ENCODE measurements at places on chromosomes 11 and 22.

DNA sequence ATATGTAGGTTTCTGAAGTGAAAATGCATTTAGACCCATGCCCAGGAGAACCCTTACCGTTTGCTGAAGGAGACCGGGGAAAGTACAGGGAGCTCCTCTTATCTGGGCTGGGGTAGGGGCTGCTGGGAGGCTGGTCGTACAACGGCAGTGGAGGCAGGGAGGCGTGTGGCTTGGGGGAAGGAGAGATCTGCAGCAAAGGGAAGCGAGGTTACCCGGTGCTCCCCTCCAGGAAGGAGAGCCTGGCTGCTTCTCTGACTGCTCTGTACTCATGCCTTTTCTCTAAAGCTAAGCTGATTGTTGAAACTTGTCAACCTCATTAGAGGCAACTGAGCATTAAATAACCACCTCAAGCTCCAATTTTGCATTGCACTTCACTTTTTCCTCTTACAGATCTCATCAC, 27.2 kb downstream of the ATG16L2 start:
- no peak for DNase-seq

DNA sequence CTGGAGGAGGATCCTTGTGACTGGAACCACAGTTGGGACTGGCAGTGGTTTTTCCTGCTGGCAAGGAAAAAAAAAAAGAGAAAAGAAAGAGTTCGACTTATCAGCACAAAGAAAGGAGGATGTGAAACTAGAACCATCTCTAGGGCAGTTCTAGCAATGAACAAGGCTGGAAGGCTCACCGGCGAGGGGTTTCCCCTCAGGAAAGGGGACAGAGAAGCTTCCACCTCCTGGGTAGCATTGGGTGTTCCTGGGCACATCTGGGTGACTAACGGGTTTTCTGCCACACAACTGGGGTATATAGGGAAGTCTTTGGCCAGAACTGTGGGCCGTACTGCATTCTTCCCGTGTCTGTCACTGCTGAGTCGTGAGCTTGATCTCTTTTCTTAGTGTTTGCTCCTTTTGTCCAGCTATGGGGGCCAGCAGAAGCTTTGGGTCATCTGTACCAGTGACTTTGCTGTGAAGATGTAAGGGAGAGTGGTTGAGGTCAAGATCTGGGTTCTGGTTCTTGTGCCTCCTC, 109.4 kb upstream of the OR4B1 start:
- no peak for DNase-seq

DNA sequence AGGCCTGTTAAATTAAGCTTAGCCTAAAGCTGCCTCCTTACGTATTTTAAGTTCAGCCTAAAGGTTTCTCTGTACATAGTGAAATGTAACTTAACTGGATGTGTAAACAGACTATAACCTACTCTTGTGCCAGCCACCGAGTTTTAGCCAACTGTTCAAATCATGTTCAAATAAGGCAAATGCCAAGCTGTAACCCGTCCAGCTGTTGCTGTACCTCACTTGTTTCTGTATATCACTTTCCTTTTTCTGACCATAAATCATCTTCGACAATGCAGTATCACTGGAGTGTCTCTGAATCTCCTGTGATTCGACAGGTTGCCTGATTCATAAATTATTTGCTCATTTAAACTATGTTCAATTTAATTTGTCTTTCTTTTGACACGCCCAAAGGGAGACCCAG, 4.0 kb upstream of the PLAAT5 start:
- DNase-seq = no peak

DNA sequence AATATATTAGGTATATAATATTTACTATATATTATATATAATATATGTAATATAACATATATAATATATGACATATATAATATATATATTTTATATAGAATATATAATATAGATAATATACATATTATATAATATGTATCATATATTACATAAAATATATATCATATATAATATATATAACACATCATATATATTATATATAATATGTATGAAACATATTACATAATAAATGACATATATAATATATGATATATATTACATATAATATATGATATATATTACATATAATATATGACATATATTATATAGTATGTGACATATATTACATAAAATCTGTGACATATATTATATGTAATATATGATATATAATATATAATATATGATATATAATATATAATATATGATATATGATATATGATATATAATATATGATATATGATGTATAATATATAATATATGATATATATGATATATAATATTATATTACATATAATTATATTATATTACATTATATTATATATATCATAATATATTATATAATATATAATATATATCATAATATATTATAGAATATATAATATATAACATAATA, 119.5 kb upstream of the RIMBP3 start:
- DNase-seq = no peak

DNA sequence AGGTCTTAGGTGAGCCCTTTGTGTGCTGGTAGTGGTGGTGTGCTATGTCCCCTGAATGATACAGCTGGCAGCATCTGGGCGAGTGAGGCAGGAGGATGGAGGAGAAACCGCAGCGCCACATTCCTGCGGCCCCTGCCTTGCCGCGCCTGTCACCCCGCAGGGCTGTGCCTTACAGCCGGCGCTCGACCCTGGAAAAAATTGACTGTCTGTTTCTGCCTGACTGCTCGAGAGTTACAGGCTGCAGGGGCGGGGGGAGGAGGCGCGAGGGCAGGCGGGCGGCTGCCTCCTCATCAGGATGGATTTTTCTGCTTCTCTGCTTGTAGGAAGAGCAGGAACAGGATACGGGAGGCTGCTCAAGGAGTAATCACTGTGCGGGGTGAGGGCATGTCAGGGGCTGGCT, 443.4 kb downstream of the MIAT start:
- DNase-seq = no peak

GRCh38 chr22:17921871-17922821, 102.2 kb downstream of the MICAL3 start:
- no peak for DNase-seq

DNA sequence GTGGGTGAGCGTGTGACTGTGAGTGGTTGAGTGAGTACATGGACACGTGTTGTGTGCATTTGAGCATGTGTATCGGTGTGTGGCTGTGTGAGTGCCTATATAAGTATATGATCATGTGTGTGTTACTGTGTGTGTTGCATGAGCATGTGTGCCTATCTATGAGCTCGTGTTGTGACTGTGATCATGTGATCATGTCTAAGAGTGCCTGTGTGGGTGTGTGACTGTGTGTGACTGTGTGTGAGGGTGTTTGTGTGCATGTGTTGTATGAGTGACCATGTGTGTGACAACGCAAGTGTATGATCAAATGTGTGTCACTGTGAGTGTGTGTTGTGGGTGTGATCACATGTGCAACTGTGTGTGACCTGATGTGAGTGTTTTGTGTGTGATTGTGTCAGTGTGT, 88.8 kb downstream of the UBASH3B start:
- no peak for DNase-seq

- DNase-seq = no peak
These were observed 122.1 kb downstream of the BCR start for GRCh38 chr22:23302171-23303002.

DNA sequence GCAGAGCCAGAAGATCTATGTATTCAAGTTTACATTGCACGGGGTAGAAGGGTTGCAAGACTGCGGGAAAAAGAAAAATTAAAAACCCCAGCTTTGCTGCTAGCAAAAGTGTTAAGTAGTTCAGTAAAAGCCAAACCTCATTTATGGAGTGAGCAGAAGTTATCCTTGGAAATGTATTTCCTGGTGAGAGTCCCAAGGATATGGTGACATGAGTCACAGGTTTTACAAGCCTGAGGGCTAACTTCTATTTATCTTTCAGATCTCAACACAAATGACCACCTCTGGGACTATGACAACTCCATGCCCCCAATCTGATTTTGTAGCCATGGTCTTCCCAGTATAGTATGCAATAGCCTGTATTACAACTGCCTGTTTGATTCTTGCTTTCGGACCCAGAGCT, 26.1 kb downstream of the ABTB2 start:
- DNase-seq = no peak

GRCh38 chr11:65305501-65306268, 9.0 kb upstream of the CDC42EP2 start:
- no peak for DNase-seq

- no peak for DNase-seq
These were observed 47.2 kb downstream of the GALNT18 start for GRCh38 chr11:11574373-11575287.

- no peak for DNase-seq
These were observed 68.0 kb upstream of the ALX4 start for GRCh38 chr11:44377914-44378321.

GRCh38 chr11:132631989-132632388, 900.3 kb downstream of the OPCML start:
- DNase-seq = no peak

GRCh38 chr11:114129142-114129541, 69.6 kb downstream of the ZBTB16 start:
- no peak for DNase-seq

DNA sequence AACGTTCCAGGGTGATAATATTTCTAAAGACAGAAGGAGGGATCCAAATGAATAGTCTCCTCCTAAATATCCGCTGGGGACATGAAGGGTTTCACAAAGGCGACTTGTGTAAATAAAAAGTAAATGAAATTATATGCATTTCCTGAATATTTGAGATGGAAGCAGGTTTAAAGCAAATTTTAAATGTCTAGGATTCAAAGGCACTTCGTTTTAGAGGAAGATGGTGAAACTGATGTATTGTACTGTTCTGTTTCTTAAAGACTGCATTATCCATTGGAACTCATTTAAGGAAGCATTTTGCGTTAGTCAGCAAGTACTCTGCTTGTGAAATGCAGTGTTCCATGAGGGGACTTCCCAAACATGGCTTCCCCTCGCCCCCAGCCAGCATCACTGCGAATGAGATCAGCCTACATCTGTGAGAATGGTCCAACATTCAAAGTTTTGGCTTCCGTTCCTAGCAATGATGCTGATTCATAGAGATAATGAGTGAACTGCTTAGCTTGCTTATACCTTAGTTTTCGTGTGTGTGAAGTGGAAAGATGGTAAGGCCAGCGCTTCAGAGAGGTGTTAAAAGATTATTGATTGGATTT, 1.5 kb downstream of the RAB39A start:
- DNase-seq = no peak

DNA sequence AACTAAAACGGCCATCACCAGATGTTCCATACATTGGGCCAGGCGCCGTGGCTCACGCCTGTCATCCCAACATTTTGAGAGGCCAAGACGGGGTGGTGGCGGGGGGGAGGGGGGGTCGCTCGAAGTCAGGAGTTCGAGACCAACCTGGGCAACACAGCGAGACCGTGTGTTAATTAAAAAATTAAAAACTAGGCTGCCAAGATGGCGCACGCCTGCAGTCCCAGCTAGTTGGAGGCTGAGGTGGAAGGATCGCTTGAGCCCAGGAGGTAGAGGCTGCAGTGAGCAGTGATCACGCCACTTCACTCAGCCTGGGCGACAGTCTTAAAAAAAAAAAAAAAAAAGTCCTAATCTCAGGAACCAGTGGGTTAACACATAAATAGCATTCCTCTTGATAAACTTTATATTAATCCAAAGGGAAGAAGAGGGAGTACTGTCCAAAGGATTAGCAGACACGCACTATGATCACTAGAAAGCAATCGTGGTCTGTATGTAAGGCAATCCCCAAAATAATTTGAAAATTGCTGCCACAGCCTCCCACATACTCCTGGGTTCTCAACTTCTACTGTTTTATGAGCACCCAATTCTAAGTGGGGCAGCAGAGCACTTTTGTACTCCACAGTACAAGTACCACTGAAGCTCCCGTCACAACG, 604 bp downstream of the PUS3 start:
- no peak for DNase-seq

- peak; percentile 58 for DNase-seq
These were observed 121.3 kb downstream of the APOL5 start for GRCh38 chr22:35838855-35839576.

DNA sequence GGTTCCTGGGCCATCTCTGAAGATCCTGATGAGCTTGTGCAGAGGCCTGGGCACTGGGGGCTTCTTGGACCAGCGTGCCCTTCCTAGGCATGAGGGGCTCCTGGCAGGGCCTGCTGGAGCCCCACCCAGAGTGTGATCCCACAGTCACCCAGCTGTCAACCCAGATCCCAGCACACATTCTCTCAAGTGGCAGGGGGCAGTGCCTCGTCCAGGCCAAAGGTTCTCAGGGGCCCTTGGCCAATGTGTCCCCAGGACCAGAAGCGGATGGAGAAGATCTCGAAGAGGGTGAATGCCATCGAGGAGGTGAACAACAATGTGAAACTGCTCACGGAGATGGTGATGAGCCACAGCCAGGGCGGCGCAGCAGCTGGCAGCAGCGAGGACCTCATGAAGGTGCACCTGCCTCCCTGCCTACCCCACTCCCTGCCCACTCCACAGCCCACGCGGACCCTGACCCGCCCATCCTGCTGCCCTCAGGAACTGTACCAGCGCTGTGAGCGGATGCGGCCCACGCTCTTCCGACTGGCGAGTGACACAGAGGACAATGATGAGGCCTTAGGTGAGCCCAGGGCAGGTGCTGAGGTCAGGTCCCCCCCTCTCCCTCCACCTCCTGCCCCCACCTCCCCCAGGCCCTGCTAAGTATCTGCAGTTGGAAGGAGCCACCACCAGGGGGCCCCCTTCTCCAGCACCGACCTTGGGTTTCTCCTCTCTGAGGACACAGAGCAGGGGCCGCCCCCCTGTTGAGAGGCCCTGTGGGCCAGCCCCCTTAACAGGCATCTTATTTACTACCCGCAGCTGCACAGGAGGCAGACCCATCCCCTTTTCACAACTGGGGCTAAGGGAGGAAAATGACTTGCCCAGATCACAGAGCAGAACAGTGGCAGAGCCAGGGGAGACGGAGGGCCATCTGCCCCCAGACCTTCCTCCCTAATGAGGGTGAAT, 14.7 kb downstream of the GGA1 start:
- no peak for DNase-seq

- no peak for DNase-seq
These were observed 72.3 kb upstream of the SEPTIN5 start for GRCh38 chr22:19641983-19642451.

DNA sequence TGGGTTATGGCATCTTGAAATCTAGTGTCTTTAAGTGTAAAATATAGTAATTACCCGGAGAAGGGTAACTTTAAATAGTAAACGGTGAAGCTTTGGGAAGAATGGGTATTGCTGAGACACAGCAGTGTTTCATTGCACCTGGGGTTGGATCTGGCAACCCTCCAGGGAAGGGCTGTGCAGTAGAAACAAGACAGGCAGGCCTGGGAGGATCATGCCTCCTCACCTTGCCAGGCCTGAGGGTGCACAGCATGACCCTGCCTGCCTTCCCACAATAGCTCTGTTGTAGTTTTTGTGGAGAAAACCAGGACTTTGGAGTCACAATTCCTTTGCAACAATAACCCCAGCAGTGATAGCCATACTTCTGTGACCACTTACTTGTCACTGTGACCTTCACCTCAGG, 64.6 kb upstream of the ADSL start:
- DNase-seq = no peak

All from GM04503 (cell line).